AML-193 (cell line): ENCODE measurements at places on chromosomes 5 and 9.

- DNase-seq, result no peak
These were observed 130.1 kb downstream of the LRRC70 start for GRCh38 chr5:62708481-62709325.

GRCh38 chr5:43609752-43610151 is 6.8 kb downstream of the NNT start:
- peak; percentile 29 for DNase-seq

GRCh38 chr9:14888272-14888671 is 22.0 kb downstream of the FREM1 start:
- DNase-seq, result no peak

- DNase-seq, result no peak
These were observed 361.2 kb downstream of the NPR3 start for GRCh38 chr5:33072296-33072695.

DNA sequence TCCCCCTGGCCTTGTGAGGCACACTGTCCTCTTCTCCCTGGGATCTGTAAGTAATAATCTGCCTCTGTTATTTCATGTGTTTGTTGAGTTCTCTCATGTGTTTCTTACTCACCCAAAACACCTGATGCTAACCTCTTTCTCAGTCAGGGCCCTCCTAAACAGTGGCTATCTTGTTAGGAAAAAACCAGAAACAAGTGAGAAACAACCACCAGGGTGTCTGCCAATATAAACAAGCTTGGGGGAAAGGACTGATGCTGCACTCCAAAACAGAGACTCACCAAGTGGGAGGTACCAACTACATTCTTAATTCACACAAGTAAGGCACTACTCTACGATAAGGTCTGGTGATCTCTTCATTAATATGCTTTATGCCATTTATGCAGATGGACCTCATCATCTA is 564.4 kb downstream of the SEMA5A start:
- DNase-seq, result no peak

DNA sequence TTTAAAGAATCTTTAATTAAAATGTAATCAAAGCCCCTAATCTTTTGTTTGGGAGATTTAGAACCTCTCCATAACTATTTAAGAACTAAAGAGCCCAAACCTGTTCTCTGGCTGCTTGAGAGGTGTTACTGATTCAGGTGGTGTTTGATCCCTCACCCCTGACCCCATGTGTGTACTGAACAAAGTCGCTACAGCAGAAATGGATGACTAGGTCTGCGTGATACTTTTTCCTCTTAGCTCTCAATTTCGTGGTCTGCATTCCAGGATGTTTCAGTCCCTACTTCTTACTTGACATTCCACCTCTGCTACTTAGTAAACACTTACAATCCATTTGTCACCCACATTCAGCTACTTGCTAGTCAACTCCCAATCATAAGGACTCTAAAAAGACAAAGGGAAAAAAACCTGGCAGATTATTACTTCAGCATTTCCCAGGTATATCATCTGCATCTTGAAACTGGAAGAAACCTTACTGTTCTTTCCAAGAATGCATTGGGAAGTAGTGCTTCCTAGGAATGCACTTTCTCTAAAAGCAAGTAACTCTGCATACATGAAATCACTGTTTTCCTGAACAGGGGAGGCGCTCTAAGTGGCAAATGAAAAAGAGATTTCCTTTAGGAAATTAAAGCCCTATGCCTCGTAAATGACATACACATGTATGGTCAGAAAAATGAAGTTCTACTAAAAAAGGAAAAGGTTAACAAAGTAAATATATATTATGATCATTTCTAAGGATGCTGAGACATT is 1091.6 kb downstream of the PTPRD start:
- DNase-seq, result no peak

- no peak for DNase-seq
These were observed 33.1 kb downstream of the CORO2A start for GRCh38 chr9:98159301-98159700.

GRCh38 chr9:19411316-19411715 is 2.5 kb downstream of the ACER2 start:
- DNase-seq, result no peak

- DNase-seq, result no peak
These were observed 230.9 kb upstream of the ANKRD55 start for GRCh38 chr5:56463944-56464571.

GRCh38 chr5:74575741-74576538 is 64.6 kb downstream of the ENC1 start:
- no peak for DNase-seq

GRCh38 chr5:84568171-84568570 is 183.5 kb upstream of the EDIL3 start:
- DNase-seq, result no peak

GRCh38 chr5:1909346-1909985 is 26.7 kb upstream of the IRX4 start:
- no peak for DNase-seq

DNA sequence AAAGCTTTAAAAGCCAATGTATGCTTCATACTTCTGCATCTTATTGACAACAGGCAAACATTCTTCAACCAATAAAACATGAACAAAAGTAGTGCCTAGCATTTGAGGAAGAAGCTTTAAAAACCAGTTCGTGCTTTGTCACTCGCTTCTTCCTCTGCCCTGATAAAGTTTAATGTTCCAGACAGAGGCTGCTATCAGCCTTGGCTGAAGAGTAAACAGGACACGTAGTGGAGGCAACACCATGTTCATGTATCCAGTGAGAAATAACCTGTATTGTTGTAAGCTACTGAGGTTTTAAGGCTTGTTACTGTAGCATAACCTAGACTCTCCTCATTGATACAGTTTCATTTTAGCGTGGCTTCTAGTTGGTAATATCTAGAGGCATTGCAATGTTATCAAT is 3.2 kb upstream of the FUBP3 start:
- no peak for DNase-seq

- no peak for DNase-seq
These were observed 5.1 kb upstream of the SLC22A4 start for GRCh38 chr5:132289097-132289496.

DNA sequence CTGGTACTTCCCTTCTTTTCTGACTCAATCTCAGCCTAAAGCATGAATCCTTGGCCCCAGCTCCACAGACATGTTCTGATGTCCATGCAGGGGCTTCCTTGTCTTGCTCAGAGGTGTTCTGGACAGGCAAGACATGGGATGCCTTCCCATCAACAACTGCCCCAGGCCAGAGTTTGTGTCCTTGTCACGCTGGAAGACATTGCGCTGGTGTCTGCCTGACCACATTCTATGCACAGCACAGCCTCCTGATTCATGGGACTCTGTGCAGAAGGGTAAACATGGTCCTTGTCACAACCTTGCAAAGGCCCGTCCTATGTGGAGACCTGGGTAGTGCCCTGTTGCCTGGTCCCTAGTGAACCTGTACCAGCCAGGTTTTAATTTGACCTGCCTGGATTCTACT is 212.2 kb downstream of the FSTL4 start:
- DNase-seq, result no peak

DNA sequence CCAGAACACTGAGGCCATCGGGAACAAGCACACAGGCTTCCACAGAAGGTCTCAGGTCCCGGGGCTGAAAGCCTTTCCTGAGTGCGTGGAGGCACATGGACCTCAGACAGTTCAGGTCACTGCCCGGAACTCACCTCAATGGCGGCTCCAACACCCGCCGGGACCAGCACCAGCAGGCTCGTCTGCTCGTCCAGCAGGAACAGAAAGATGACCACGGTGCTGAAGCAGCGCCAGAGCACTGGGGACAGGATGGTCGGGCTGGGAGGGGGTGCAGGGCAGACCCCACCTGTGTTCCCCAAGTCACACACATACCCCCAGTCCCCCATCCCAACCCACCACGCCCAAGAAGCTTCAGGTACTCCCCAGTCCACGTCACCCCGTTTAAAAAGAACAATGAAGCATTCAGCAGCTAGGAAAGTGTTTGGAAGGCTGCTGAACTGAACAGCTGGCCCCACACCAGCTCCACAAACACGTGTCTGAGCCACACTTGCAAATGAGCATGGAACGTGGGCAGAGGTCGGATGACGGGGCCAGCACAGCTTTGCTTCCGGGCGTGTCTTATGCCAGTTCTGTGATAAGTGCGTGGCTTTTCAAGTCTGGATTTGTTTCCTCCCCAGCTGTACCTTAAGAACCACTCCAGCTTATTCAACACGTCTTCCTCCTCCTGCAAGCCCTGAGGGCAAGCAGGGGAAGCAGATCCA is 14.6 kb downstream of the CLPTM1L start:
- DNase-seq, result no peak

- DNase-seq, result peak; percentile 32
These were observed 593 bp downstream of the BRD3OS start for GRCh38 chr9:134025606-134026541.

DNA sequence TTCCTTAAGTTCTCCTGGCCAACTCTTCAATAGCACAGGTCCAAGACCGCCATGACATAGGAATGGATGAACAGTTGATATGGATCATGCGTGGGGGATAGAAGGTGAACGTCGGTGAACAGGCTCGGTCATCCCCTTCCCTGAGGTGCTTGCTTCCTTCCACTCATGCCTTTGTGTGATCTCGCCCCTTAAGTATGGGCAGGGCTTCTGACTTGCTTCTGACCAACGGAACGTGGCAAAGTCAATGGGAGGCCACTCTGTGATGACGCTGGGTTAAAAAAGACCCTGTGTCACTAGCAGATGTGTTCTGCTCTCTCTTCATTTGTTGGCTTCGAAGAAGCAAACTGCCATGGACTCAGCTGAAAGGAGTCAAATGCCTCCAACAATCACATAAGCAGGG is 240.5 kb upstream of the TUT7 start:
- no peak for DNase-seq

GRCh38 chr5:8923526-8923925 is 622.3 kb downstream of the SEMA5A start:
- no peak for DNase-seq

GRCh38 chr5:88895681-88896501 is 12.9 kb upstream of the MEF2C start:
- DNase-seq, result no peak

DNA sequence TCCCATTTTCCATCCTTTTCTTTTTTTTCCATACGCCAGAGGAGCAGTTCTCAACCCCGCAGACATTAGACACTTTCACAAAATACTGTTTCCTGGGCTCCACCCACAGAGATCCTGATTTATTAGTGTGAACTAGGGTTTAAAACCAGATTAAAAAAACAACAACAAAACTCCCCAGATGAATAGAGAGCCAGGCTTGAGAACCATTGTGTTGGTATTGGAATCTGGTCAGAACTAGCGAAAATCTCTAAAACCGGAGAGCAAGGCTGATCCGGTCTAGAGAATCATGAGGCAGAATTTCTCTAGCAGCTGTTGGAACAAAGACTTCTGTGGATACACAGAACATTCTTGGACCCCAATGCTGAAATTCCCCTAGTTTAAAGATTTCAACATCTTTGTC is 173.0 kb downstream of the PCSK1 start:
- DNase-seq, result no peak

- DNase-seq, result no peak
These were observed 1.8 kb downstream of the GZMA start for GRCh38 chr5:55104036-55104772.

- DNase-seq, result peak; percentile 13
These were observed 27.5 kb downstream of the CORO2A start for GRCh38 chr9:98164912-98165311.

GRCh38 chr5:141521244-141521781 is 32.4 kb downstream of the PCDHGC5 start:
- peak; percentile 78 for DNase-seq

DNA sequence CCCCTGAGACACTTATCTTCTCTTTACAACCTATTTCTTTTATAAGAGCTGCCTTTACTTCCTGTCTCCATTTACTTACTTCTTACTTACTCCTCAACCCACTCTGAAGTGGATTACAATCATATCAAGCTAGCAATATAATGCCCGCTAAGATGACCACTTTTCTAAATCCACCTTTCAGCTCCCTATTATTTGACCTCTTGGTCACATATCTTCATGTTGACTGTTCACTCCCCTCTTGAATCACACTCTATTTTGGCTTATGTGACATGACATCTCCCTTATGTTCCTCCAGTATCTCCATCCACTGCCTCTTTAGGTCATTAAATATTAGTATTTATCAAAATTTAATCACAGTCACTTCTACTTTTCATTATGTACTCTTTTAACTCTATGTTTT is 255.3 kb upstream of the TRPC7 start:
- DNase-seq, result no peak

DNA sequence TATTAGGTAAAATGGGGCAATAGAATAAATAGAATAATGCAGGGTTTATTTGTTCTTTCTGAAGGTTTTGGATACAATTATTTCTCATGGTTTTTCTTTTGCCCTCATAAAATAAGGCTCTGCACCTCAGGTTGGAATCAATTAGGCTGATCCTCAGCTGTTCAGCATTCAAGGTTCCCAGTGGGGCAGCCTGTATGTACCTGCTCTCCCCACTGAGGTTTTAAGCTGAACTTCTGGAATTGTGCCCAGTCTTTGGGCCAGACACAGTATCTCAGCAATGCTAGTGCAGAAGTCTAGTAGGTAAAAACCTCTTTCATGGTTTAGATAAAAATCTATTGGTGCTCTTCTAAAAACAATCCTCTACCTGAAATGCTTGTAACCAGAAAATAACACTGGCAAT is 98.0 kb downstream of the EDIL3 start:
- no peak for DNase-seq

- no peak for DNase-seq
These were observed 63.2 kb downstream of the SLC44A1 start for GRCh38 chr9:105307591-105308130.

- no peak for DNase-seq
These were observed 8.5 kb downstream of the GOLPH3 start for GRCh38 chr5:32165597-32165996.

DNA sequence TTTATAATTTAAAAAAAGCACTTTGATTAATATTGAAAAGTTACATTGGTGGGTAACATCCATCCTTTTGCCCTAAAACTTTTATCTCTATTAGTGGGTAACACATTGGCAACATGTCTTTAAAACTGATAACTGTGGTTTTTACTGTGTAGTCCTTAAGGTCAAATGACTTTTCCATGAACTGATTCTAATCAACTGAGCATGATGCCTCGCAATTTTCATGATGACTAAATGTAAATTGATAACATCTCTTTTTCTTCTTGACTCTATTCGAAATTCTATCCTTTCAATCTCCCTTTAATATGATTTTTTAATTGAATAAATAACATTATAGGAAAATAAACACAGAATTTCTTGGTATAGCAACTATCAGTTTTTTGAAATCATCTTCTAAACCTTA is 6.3 kb upstream of the IL5 start:
- no peak for DNase-seq
